ENCODE measurements at places on chromosomes 12 and 14.

DNA sequence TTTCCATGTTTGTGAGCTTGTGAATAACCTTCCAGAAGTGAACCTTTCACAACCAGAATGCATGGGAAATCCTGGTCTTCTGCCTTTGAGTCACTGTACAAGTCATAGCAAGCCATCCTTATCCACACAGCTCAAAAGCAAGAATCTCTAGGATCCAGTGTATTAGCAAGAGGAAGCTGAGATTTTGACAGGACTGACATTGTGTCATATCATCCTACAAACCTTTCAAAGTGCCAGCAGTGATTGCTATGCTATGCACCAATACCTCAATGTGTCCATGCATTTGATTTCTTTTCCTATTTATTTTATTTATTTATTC, 13.5 kb upstream of the NRDE2 start:
- no peak for DNase-seq

GRCh38 chr14:36315159-36315853, 5.1 kb downstream of the MBIP start:
- DNase-seq: no peak

DNA sequence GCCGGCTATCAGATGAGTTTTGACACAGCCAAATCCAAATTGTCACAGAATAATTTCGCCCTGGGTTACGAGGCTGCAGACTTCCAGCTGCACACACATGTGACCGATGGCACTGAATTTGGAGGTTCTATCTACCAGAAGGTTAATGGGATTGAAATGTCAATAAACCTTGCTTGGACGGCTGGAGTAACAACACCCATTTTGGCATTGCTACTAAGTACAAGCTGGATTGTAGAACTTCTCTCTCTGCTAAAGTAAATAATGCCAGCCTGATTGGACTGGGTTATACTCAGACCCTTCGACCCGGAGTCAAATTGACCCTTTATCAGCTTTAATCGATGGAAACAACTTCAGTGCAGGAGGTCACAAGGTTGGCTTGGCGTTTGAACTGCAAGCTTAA, 100.2 kb upstream of the EVL start:
- no peak for DNase-seq

DNA sequence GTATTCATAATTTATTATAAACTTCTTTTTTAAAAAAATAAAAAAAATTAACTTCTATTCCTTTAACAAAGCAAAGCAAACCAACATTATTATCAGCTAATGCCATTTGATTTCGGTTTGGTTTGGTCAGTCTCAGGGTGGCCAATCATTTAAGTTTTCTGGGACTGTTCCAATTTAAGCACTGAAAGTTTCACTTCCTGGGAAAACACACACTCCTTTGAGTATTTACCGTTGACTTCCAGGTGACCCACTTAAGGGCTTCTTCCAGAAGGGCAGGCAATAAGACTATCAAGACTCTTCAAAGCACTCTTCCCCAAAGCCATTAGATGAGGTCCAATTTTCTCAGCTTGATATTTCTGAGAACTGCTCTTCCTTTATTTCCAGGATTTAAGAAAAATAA, 854.0 kb downstream of the DIO2 start:
- DNase-seq: no peak

GRCh38 chr12:49227713-49228112, 37.2 kb upstream of the TUBA1C start:
- no peak for DNase-seq

DNA sequence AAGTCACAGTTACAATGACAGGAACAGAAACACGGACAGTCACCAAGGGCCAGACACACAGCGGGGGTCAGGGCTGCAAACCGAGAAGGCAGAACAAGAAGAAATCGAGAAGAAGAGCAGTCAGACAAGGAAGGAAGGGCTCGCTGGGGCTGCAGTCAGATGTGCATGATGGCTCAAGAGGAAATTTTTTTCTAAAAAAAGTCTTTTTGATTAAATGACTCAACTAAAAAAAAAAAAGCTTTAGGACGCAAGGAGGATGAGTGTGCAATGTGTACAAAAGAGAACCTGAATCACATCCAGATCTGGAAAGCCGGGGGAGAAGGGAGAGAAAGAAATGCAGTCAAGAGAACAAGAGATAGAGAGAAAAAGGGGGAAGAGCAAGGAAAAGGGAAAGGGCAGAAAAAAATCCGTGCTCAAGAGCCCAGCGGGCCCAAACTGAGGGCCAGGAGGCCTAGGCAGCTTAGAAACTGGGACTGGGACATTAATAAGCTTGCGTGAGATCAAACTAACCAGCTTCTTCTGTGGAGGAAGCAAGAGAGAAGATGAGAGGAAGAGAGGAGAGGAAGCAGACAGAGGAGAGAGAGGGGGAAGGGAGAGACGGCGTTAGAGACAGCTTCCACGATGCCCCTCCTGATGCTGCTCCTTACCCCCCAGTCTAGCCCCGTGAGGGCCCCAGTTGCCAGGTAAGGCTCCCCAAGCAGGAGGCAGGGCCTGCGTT, 6.7 kb downstream of the IFFO1 start:
- no peak for DNase-seq

DNA sequence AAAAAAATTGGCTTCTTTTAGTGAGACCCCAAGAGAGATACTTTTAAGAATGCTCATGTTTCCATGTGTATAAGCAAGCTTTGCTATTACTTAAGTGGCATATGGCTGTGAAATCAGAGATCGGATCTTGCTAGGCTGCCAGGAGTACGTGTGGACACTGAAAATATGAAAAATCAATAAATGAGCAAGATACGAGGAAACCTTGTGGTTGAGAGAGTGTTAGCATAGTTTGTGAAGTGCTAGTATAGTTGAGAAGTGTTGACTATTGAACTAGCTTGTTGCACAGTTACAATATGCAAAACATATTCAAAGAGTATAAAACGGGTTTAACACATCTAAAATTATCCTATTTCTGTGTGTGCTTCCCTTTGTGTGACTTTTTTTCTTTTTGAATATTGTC, 230.9 kb upstream of the NOVA1 start:
- no peak for DNase-seq

GRCh38 chr14:85325134-85326017, 204.6 kb upstream of the FLRT2 start:
- DNase-seq: no peak

- DNase-seq: no peak
Measured at GRCh38 chr14:30462358-30462757, 96.6 kb upstream of the G2E3 start.

DNA sequence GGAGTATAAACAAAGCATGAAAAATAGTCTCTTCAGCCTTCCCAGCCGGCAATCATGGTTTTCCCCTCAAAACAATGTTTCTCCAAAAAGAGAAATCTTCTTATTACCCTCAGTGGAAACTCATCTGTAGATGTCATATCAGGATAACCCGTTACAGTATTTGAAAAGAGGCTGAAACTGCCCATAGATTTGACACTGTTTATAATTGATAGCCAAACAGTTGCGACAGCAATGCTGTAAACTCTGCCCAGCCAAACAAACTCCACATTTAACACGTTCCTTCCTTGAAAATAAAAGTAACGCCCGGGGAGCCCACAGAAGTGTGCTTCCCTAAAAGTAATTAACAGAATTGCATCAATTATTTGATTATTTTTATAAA, 201.3 kb upstream of the FOXN3 start:
- DNase-seq: no peak

GRCh38 chr14:58821421-58821820, 183.7 kb downstream of the DACT1 start:
- DNase-seq: no peak

Measured in progenitor cell of endocrine pancreas (in vitro differentiated cells).